ENCODE measurements at places on chromosomes 11 and 22.

DNA sequence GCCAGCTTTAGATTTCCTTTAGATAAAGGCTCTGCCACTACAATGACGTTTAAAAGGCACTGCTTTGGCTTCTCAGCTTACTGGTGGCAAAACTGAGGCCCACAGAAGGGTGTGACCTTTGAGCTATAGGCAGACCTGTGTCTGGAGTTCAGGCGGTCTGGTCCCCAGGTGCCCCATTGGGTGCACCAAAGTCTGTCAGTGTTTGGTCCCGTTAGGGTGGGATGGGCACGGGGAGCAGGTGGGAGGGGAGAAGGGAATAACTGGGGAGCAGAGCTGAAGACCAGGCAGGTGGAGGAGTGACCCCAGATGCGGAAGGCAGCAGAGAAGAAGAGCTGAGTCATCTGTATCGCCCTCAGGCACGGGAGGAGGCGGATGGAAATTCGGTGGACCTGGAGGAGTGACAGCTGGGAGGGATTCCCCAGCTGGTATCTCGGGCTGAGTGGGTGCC, 45.3 kb upstream of the GCAT start:
- no peak for DNase-seq

DNA sequence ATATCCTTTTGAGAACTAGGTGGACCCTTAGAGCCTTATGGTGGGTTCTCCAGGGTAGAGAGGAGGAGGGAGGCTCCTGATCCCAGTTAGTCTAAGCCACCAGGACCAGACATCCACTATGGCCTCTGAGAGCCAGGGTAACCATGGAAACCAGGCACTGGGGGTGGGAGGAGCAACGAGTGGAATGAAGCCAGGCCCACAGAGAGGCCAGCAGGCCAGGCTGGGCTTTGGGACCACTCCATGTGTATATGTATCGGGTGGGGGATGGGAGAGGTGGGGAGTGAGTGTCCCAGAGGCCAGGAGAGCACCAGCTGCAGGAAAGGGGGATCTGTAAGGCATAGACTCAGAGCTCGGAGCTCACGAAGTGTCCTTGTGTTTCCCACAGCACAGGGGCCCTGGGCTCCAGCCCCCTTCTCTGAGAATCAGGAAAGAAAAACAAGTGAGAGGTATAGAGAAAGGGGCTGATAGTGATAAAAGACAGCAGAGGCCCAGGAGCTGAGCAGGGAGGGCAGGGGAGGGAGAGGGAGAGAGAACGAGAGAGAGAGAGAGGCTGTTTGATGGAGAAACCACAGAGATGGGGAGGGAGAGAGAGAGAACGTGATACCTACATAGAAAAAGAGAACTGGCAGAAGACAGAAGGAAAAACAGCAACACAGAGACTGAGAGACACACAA, 15.5 kb upstream of the TSPAN18 start:
- DNase-seq, result no peak

DNA sequence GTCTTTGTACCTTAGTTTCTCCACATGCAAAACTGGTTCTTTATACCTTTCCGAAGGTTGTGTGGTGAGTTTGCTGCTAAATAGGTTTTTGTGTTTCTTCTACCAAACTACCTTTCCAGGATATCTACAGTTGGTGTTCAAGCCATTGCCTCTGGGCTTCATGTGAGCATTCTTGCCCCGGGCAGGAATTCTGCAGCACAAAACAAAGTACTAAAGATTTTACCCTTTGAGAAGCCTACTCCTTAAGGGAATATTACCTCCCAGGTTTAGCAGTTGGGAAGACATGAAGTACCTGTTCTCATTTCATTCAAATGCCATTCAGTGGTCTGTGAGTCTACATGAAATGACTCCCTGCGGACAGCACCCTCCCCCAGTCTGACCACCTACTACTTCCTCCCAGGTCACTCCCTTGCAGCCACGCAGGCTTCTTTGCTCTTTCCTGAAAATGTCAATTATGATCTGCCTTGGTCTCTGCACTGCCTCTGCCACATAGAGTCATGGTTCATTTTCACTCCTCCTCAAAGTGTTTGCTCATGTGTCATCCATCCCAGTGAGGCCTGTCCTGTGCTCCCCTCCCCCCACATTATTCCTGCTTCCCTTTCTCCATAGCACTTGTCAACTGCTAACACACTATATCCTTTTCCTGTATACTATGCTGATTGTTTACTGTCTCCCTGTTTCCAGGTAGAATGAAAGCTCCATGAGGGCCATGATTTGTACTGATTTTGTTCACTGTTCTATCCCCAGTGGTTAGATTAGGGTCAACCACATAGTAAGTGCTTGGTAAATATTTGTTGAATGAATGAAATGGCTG, 36.9 kb downstream of the PACS1 start:
- peak; percentile 18 for DNase-seq

- DNase-seq, result no peak
These were observed 429.0 kb downstream of the BRD1 start for GRCh38 chr22:49398646-49399045.

- DNase-seq, result no peak
These were observed 1.2 kb upstream of the DUSP8 start for GRCh38 chr11:1573077-1573902.

GRCh38 chr11:3933165-3933628, 77.7 kb downstream of the STIM1 start:
- DNase-seq, result no peak

DNA sequence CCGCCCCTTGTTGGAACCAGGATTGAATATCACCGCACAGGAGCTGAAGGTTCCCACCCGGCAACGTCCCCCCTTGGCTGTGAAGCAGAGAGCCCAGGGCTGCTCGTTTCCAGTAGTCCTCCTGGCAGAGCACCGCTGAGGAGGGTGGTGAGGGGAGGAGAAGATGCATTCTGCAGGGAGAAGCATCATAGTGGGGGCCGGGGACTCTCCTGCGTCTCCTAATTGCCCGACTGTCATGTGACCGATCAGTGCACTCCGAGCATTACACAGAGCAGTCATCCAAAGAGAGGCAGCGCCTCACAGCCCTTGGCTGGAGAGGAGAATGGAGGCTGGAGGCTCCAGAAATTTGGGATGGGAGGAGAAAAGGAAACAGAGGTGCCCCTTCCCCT, 85.0 kb upstream of the SEPTIN5 start:
- no peak for DNase-seq

DNA sequence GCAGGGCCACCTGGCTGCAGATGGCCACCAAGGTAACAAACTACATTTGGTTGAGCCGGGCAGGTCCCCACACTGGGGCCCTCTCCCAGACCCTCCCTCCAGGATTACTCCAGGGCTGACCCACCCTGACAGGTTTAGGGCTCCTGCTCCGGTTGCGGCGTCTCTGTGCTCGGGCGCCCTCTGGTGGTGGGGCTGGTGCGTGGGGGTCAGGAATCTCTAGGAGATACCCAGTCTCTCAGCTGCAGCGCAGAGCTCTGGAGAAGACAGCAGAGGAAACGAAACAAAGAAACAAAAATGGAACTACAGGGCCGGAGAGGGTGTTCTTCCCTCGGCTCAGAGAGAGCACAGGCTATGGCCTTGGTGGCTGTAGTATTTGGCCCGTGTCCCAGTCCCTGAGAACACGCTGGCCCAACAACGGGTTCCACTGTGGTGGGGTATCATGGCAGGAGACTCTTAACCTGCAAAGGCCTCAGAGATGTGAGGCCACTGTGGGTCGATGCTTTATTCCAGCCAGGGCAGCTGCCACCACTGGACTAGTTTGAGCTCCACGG, 2.4 kb downstream of the C11orf96 start:
- DNase-seq, result peak; percentile 70

- no peak for DNase-seq
These were observed 55.9 kb upstream of the KIRREL3 start for GRCh38 chr11:127056338-127056971.

GRCh38 chr22:31748490-31748889, 1.4 kb downstream of the PRR14L start:
- DNase-seq, result no peak

GRCh38 chr22:41003066-41003465, 51.9 kb downstream of the RBX1 start:
- DNase-seq, result no peak

GRCh38 chr22:19043121-19044085, 78.8 kb downstream of the DGCR2 start:
- no peak for DNase-seq

- no peak for DNase-seq
These were observed 69.4 kb downstream of the BUD13 start for GRCh38 chr11:116703421-116703820.

GRCh38 chr11:96152623-96153022, 190.4 kb downstream of the MAML2 start:
- no peak for DNase-seq

DNA sequence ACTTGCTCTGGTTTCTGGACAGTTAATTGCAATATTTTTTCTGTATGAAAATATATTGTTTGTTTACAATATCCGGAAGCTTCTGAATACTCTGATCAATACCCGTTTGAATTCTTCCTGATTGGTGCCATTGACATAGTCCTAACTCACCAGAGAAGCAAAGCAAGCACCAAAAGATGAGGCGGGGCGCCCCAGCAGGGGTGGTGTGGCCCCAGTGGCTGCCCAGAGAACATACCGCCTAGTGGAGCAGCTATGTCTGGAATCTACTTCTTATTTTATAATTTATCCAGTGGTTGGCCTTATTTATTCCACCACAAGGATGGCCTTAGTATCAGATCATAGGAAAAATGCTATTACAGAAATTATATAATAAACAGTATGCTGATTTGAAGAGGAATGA, 610.7 kb downstream of the JRKL start:
- DNase-seq, result no peak

- DNase-seq, result no peak
These were observed 3.3 kb downstream of the FTH1 start for GRCh38 chr11:61964058-61964665.

DNA sequence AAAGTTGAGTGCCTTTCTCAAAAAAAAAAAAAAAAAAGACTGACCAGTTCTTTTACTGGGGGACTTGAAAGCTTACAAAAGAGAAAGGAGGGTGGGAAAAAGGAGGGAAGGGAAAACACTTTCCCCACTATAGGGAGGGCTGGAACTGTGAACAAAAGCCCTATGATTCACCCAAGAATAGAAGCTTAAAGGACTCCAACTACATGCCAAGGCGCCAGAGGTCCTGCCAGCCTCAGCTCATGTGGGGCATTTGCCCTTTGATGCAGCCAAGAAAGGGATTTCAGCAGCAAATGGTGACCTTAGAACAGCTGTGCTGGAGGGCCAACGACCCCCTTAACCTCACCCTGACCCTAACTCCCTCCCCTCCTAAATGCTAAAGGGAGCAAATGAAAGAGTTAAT, 160.0 kb downstream of the NTM start:
- no peak for DNase-seq

DNA sequence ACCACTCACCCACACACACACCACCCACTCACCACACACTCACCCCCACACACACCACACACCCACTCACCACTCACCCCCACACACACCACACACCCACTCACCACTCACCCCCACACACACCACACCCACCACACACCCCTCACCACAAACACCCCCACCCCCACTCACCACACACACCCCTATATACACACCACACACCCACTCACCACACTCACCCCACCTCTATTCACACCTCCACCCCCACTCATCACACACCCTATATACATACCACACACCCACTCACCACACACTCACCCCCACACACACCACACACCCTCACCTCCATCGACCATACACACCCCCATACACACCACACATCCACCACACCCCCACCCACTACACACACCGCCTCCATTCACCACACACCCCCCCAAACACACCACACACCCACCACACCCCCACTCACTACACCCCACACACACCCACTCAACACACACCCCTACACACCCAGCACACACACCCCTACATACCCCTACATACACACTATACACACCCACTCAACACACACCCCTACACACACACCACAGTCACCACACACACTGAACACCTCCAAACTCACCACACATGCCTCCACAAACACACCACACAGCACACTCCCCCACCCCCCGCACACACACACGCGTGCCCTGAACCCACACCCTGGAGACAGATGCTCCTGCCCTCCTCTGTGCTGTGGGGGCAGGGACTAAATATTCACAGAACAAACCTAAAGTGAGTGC, 19.0 kb upstream of the TTLL12 start:
- no peak for DNase-seq

GRCh38 chr11:92834296-92835020, 135.0 kb upstream of the MTNR1B start:
- DNase-seq, result no peak

DNA sequence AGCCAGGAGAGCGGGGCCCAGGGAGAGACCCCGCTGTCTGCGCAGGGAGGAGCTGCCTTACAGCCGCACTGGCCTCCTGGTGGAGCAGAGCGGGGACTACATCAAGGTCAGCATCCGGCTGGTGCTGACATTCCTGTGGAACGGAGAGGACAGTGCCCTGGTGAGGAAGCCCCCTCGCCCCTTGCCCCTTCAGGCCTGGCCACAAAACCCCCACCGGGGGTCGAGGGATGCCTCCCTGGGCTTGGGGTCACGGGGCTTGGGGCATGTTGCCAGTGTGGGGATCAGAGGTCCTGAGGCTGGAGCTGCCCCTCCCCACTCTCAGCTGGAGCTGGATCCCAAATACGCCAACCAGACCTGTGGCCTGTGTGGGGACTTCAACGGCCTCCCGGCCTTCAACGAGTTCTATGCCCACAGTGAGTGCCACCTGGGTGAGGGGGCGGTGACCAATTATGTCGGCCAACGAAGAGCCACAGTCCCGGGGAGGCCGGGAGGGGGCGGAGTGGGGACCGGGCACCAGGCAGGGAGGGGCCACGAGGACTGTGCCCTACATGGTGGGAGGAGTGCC, 4.2 kb downstream of the MUC5B start:
- DNase-seq, result no peak

DNA sequence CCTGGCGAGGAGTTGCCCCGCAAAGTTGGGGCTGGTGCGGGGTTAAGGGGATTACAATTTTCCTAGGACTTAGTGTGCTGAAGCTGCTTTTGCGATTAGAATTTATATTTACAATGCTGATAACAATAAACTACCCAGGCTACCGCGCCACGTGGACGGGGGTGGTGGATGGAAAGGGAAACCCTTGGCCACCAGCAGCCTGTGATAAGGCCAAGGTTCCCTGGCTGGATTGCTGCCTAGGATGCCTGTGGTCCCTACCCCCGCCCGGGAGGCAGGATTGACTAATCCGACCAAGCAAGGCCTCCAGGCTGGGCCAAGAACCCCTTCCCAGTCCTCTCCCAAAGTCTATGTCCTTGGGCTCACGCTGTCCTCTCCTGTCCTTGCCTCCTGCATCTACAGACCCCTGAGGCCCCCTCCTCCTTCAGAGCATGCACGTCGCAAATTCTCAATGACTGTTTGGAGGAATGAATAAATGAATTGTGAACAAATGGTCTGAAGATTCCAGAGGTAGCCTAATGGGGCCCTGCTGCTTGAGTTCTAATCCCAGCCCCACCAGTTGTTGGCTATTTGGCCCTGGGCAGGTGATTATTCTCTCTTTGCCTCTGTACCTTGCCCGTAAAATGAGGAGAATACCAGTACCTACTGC, 7.6 kb upstream of the CHKA start:
- no peak for DNase-seq

DNA sequence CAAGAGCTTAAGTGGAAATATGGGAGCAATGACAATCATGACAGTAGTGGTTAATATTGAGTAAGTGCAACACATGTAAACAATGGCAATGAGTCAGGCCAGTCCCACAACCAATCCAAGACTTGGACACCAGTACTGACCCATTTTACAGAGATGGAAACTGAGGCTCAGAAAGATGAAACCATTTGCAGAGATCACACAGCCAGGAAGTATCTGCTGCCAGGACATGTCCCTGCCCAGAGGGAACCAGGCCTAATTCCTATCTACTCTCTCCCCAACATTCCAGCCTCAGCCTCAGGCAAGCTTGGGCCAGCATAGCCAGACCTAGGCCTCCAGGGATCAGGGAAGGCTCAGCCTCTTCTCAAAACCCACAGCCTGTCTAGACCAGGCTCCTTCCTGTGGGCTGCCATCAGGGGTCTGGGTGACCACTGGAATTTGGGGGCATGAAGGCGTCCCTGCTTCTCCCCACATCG, 395.1 kb downstream of the MN1 start:
- no peak for DNase-seq

All from activated T-cell treated with anti-CD3 and anti-CD28 coated beads for 48 hours (primary cell).